ENCODE measurements at places on chromosomes 7 and 10.

GRCh38 chr10:61989995-61990760, 88.7 kb downstream of the ARID5B start:
- no peak for DNase-seq

DNA sequence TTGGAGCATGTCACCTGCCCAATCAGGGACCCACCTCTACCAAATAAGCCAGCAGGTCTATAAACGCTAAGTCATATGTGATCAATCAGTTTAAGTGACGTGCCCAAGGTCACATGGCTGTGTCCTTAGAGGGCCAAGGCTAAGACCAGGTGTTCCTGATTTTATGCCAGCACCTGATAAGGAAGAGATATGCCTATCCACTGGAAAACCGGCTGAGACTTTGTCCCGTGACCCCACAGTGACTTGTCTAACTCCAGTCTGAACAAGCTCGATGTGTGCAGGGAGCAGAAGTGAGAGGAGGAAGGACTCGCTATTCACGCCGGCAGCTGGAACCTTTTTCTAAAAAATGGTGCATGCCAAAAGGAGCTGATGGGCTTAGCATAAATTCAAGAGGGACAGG, 57.0 kb downstream of the PRKAG2 start:
- no peak for DNase-seq

GRCh38 chr7:142345811-142346210, 88.0 kb upstream of the PRSS58 start:
- DNase-seq, result no peak

DNA sequence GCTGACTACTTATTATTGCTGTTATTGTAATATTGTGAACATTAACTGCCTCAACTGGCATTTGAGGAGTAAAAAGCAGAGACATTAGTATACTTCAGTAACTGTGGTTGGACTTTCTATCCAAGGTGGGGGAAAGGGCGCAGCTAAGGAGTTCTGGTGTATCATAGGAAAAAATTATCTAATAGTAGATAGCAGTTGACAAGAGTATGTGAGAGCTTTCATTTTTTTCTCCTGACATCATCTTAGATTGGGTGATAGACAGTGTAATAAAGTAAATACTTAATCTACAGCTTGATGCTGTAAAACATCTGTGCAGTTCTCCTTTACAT, 68.9 kb downstream of the PHTF2 start:
- DNase-seq, result no peak

- DNase-seq, result no peak
These were observed 330.6 kb downstream of the CCSER2 start for GRCh38 chr10:84659027-84659426.

GRCh38 chr7:30451539-30452279, 26.9 kb downstream of the NOD1 start:
- no peak for DNase-seq

- no peak for DNase-seq
These were observed 76.2 kb upstream of the APBB1IP start for GRCh38 chr10:26361971-26362370.

DNA sequence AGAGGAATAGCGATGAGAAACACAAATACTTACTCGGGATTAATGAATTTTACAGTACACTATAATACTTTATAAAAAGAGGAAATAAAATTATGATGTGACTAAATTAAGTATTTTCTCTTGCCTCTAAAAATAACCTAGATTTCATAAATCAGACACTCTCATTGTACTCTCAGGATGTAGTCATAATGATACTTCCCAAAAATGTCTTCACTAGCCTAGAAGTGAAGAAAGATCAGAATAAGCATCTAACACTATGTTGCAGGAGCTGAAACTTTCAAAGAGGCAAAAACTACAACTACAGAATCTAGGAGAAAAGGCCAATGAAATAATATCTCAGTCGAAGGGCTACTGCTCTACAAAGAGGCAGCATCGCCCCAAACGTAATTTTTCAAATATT, 49.4 kb downstream of the DNAJC1 start:
- no peak for DNase-seq

DNA sequence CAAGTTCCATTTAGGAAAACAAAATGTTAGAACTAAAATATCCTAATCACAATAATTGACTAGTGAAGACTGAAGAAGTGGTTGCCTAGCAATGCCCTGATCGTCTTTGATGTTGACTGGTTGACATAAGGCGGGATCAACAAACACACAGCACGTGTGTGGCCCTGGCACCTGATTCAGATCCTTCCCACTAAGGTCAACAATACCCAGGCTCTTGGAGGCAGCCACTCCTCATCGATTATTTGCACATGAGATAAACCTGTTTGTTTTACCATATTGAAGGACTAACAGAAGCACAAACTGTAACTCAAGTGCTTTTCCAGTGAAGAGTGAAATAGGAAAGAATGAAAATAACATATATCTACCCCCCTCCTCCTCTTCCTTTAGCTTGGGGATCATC, 15.6 kb downstream of the FANK1 start:
- DNase-seq, result no peak

GRCh38 chr7:57413529-57414398, 36.2 kb upstream of the ZNF716 start:
- no peak for DNase-seq

DNA sequence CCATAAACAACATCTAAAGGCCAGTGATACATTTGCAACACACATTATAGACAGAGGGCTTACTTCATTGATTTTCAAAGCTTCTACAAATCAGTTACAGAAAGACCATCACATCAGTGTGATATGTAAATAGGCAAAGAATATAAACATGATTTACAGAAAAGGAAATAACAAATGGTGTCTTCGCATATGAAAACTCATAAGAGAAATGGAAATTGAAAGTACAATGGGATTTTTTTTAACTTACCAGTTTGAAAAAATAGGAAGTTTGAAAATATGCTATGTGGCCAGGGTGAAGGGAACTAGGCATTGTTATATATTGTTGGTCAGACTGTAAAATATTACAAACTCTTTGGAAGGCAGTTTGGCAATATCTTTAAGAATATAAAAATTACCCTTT, 27.3 kb downstream of the SEC23IP start:
- DNase-seq, result no peak

Data from activated T-helper 1 cell treated with Interleukin-2 at 50 U/mL for 16 hours (primary cell).